ENCODE measurements at places on chromosomes 3 and 15. TPM values are rescaled to one million over a fixed set of nuclear protein-coding genes. Genes with fewer than 3 reads are reported as not detected.

The CAMP gene
- total RNA-seq: not detected

The CASR gene
- not detected for total RNA-seq

The NIPA2 gene
- total RNA-seq: 21.4 TPM

The XXYLT1 gene
- total RNA-seq: 2.3 TPM

The ARHGAP31 gene
- 38.0 TPM for total RNA-seq

GRCh38 chr3:61173676-61174075, 77.6 kb downstream of the FHIT start:
- no peak for DNase-seq

- no peak for DNase-seq
Measured at GRCh38 chr15:60250316-60250715, 147.5 kb downstream of the ANXA2 start.
